ENCODE measurements at places on chromosomes 1 and 21.

DNA sequence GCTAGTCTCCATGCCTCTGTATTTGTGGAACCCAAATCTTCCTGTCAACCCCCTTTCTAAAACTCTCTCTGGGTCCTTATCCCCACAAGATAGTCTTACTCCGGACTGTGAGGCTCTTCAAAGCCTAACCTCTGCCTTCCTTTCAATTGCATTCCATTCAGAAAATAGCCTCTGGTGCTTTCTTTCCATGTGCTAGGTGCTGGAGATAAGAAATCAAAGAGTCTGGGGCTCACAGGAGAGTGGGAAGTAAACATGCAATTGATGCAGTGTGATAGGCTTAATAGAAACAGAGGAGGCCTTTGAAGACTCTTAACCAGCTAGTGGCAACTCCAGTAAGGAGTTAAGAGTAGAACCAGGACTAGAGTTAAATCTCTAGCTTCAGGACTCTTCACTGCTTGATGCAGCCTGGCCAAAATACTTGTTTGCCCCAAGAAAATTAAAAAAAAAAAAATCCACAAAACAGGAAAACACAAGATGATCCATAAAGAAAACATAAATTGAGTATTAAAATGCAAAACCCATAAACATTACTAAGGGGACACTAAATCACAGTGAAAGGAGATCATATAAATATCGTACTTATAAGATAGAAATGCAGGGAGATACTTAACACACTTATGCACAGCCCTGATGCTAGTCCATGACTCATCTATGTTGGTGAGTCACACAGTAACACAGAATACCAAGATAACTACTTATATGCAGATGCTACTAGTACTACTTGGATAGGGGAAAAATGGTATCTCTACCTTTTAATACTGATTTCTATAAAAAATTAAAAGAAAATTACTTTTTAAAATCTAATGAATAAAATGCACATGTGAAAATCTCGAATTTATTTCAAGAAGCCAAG is 341.5 kb downstream of the KCNH1 start:
- no peak for DNase-seq

DNA sequence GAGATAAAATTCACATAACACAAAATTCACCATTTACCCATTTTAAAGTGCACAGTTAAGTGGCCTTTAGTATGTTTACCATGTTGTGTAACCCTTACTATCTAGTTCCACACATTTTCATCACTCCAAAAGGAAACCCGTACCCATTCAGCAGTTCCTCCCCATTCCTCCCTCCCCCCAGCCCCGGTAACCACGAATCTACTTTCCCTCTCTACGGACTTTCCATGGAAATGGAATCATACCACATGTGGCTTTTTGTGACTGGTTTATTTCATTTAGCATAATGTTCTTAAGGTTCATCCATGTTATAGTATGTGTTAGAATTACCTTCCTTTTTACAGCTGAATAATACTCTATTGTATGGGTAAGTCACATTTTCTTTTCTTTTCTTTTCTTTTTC is 10.9 kb downstream of the DOP1B start:
- DNase-seq = no peak

- no peak for DNase-seq
Observed at GRCh38 chr1:231508941-231509340, 19.5 kb upstream of the TSNAX start.

- no peak for DNase-seq
Observed at GRCh38 chr1:237789619-237790018, 101.1 kb downstream of the ZP4 start.

DNA sequence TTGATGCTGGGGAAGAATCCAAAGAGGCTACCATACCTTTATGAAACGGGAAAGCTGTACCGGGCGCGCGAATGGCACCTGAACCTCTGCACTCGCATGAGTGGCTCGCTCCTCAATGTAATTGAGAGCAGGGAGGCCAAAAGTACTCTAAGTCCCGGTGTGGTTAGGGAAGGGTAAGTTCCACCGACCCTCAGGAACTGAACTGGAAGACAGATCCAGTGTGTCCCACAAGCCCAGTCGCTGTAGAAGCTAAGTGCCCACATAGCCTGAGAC is 1.0 kb downstream of the GATAD2B start:
- DNase-seq = peak; percentile 24

DNA sequence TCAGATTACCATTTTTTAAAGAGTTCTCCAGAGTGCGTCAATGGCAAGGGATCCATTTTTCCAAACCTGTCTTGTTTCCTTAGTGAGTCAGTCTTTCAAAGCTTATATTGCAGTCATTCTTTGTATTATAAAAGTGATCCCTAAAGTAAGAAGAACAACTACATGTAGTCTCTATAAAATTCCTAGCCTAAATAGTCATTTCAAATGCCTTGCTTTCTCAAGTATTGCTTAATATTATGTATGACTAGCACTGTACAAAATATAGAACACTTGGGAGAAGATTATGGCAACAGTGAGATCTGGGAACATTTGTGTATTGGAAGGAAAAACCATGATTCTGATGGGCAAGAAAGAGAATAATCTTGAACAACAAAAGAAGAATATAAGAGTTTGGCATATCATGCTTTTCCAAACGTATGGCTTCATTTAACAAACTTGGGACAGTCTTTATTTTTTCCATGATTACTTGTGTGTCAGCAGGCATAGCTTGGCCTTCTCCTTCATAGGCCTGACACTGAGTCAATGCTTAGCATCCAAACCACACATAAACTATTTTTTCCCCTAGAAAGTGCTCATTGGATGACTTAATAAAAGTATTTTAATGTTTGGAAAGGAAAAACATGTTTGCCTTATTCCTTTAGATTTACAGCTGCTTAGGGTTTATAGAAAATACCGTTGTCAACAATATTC is 547.4 kb downstream of the LTN1 start:
- DNase-seq = no peak

GRCh38 chr21:26125433-26126167 is 45.0 kb downstream of the APP start:
- no peak for DNase-seq

DNA sequence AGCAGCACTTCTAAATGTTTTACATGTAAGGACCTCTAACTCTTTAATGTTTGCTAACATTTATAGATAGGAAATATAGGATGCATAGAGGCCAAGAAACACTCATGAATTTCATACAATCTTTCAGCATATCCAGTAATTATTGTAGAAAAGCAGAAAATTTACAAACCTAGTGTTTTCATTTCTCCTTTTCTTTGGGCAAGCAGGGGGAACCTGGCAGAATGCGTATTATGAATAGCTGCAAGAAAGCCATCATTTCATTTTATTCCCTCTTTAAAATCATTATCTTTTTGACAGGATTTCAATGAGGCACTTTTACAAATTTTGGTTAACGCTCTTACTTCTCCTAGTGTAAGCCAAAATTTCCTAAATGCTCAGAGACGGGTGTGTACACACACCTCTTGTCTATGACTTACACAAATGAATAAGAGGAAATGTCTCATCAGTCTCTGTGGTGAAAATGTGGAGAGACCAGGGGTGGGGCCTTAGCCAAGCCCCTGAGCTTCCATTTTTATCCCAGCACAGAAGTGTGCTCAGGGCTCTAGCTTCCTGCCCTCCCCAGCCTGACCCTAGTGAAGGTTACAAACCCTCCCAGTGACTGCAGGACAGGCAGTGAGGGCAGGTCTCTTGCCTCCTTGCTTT is 91.6 kb downstream of the LRRC8C start:
- DNase-seq = peak; percentile 59

GRCh38 chr1:73066866-73067265 is 784.5 kb upstream of the NEGR1 start:
- DNase-seq = no peak

DNA sequence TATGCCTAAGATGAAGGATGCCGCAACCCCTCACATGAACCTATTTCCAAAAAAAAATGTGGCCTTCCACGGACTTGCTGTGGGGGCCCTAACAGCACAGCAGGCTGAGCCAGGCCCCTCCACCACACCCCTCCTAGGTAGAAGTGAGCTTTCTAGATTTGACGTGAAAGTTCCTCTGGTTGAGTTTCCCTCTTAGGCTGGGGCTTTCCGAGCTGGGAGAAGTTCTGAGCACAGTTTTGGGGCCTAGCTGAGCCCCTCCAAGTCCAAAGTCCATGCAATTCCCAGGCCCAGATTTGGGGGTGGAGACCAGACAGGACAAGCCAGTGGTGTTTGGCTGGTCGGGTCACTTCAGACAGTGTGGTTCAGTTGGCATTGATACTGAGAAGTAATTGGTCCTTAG is 13.8 kb upstream of the PHLDA3 start:
- no peak for DNase-seq

GRCh38 chr1:234719454-234720251 is 109.7 kb upstream of the IRF2BP2 start:
- no peak for DNase-seq

DNA sequence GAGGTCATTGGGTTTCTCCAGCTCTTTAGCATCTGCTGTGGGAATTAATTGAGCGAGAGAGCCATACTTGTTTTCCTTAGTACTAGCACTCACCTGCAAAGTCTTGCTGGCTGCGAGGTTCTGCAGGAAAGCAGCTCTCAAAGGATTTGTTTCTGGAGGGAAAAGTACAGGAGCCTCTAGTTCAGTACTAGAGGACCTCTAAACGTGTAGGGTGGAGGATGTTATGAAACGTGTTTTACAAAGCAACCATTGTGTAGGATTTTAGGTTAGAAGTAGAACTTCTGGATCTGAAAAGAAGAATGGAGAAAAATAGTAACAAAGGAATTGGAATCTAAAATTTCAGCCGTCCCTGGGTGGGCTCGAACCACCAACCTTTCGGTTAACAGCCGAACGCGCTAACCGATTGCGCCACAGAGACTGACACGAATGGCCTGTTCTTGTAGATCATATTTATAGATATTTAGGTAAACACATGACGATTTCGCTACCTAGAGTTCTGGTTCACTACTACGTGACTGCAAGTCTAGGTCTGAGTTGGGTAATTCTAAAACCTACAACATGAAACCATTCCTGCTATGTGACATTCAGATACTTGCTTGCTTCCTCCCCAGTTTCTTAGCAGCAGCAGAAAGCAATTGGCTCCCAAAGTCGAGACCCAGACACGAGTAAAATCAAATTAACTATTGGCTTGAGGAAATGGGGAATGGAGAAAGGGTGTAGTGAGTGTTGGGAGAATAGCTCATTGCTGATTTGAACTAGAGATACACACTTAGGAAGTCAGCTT is 60.2 kb upstream of the CFAP126 start:
- DNase-seq = no peak

- DNase-seq = no peak
Observed at GRCh38 chr21:14877581-14878228, 187.1 kb downstream of the NRIP1 start.

- DNase-seq = no peak
Observed at GRCh38 chr1:115534106-115534505, 107.7 kb upstream of the VANGL1 start.

- DNase-seq = no peak
Observed at GRCh38 chr1:228011721-228012311, 5.0 kb downstream of the WNT3A start.

DNA sequence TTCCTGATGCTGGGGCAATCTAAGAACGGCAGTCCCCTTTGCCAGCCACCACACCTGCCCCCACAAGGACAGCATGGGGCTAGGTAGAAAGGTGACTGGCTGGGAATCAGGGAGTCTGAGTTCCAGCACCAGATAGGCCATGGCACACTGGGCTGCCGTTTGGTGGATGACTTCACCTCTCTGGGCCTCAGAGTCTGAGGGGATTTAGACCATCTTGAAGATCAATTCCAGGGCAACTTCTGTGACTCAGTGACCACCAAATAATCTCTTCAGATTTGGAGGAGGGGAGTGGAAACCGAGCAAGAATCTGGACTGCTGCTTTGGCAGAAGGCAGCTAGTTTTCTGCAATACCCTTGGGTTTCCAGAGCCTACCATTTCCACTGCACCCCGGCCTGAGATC is 92.1 kb upstream of the EDN2 start:
- DNase-seq = no peak

- DNase-seq = no peak
Observed at GRCh38 chr1:221188458-221188857, 309.2 kb downstream of the HLX start.

GRCh38 chr1:119226913-119227312 is 86.5 kb upstream of the WARS2 start:
- no peak for DNase-seq

DNA sequence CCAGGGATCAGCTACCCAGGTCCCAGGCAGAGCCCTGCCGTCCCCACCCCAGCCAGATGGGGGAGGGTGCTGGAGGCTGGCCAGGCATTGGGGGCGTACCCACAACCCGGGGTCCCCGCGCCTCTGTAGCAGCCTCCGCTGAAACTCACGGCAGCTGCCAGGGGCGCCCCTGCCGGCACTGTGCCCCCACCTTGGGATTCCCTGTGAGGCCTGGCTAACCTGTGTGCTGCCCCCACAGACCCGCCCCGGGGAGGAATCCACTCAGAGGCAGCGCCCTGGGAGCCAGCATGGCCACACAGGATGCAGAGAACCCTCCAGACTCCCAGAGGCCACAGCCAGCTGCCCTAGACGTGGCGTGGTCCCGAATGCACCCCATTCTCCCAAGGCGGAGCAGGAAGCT is 3.8 kb downstream of the DVL1 start:
- DNase-seq = no peak

DNA sequence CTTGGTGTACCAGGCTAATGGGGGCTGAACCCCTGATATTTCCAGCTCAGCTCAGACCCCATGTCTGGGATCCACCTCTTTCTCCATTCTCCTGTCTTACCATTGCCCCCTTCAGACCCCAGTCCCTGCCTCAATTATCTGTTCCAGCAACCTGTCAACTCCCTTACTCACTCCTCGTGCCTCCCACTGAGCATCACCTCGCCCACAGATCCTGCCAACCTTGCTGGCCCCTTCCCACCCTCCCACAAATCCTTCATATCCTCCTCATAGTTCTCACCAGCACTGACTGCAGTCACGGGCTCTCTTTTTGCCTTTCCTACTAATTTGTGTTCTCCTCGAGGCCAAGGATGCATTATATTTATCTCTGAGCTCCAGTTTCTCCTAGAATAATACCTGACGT is 62.9 kb downstream of the TMEM53 start:
- no peak for DNase-seq

GRCh38 chr1:37765916-37766664 is 1.2 kb upstream of the EPHA10 start:
- peak; percentile 9 for DNase-seq

GRCh38 chr1:37255868-37256267 is 218.5 kb upstream of the ZC3H12A start:
- no peak for DNase-seq

GRCh38 chr1:26096471-26096870 is 15.2 kb upstream of the PDIK1L start:
- no peak for DNase-seq

GRCh38 chr1:202397256-202397655 is 48.8 kb downstream of the PPP1R12B start:
- no peak for DNase-seq

DNA sequence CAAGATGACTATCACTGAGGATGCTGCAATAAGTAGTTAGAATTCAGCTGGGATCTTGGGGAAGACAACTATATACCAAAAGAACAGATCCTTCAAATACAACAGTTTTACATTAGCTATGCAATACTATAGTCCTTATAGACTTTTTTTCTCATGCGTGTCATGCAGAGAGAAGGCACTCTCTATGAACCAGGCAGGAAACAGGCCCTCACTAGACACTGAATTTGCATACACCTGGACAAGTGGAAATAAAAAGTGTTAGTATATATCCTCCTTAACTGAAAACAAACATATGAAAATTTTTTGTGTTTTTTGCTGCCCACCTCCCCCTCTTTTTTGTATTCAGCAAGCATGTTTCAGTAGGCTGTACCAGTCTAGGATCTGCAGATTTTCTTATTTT is 29.9 kb downstream of the TMCO1 start:
- DNase-seq = no peak

- no peak for DNase-seq
Observed at GRCh38 chr1:61724506-61724812, 482 bp downstream of the TM2D1 start.
